ENCODE measurements at places on chromosomes 11 and 22.

DNA sequence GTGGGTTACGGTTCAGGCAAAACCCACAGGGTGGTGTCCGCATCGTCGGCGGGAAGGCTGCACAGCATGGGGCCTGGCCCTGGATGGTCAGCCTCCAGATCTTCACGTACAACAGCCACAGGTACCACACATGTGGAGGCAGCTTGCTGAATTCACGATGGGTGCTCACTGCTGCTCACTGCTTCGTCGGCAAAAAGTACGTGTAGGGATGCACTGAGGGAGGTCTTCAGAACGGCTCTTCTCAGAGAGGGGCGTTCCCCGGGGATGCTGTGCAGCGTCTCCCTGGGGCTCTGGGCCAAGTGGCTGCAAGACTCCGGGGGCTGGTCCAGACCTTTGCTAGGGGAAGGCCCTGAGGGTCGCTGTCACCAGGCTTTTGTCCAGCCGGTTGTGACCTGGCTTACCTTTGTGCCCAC, 1.3 kb downstream of the ACR start:
- DNase-seq = no peak

GRCh38 chr22:46063846-46064227, 86.5 kb upstream of the PPARA start:
- DNase-seq = no peak

GRCh38 chr11:129414144-129414872, 38.7 kb downstream of the BARX2 start:
- no peak for DNase-seq

GRCh38 chr11:130531061-130531460, 82.6 kb downstream of the ADAMTS15 start:
- DNase-seq = no peak

DNA sequence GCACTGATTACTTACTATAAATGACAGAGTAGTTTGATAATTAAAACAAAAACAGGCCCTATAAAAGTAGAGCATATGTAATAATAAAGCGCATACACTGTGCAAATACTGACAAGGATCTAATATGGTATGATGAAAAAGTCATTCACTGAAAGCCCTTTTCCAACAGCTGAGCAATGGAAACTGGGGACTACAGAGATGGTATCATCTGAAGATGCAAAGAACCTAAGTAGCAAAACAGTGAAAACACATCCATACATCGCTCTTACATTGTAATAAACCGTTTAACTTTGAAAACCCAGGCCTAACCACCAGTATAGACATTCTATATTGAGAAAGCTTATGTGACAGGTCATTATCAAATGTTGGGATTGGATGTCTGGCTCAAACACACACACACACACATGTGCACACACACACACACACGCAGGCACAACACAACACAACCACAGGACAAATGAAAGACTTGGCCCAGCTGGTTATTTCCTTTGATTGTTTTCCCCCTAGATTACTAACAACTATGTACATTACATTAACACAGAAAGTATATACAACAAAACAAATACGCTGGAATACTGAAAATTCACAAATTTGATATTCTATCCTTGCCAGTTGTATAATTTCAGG, 119.5 kb downstream of the APOL5 start:
- no peak for DNase-seq

DNA sequence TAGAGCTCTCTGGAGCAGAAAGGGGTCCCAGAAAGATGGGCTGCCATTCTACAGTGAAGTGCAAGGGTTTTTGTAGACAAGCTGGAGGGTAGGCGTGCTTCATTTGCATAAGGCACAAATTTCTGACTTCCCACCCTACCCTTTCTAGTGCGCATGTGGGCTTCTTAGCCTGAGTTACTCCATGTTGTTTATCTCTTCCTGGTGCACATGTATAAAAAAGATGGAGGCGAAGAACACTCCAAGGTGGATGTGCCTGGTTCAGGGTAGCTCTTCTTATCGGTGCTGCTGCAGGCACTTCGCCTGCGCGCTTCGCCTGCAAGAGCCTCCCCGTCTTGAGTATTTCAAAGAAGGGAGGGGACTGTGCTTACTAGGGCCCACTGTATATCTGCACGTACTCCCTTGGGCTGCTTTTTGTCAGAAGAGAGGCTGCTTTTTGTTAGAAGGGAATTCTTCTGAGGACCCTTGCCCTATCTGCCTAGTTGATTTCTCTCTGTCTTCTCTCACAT, 1047.3 kb upstream of the CNTN5 start:
- DNase-seq = no peak

DNA sequence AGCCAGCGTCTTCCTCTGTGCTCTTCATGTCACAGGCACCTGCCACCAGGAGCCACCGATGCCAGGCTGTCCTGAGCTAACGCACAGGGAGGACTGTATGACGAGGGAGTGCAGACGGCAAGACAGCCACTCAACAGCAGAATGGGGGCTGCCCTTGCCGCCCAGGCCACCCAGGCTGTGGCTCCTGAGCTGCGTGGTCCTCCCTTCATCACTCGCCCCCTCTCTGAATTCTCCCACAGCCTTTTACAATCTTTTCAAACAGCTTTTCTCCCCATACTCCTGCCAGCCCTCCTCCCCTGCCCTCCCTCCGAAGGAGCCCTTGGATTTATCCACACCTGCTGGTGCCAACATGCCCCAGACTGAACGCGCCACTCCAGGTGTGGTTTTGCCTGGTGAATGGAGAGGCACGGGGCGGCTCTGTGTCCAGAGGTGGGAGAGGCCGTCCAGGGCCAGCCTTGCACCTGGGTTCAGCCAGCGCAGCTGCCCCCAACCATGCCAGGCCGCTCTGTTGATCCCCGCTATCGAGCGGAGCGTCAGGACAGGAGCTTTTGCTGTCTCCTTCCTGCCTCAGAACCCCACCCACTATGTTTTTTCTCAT, 22.0 kb downstream of the OVOL1 start:
- no peak for DNase-seq

DNA sequence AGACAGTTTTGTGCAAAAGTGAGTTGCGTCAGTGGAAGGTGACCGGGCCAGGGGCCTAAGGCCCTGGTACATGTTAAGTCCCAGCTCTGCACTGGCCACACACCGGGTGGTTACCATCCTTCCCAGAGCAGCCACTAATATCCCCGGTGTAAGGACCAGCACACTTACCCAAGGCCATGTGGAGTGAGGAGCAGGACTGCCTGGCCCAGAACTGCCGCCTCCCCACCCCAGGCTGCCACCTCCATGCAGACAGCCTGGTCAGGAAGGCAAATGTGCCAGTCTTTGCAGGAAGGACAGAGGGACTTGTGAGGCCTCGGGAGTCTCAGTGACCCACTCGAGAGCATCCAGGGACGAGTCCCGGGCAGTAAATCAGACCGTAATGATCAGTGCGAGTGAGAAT, 102.9 kb downstream of the MORC2 start:
- DNase-seq = no peak

- DNase-seq = no peak
Observed at GRCh38 chr11:96680211-96681018, 290.6 kb downstream of the JRKL start.

DNA sequence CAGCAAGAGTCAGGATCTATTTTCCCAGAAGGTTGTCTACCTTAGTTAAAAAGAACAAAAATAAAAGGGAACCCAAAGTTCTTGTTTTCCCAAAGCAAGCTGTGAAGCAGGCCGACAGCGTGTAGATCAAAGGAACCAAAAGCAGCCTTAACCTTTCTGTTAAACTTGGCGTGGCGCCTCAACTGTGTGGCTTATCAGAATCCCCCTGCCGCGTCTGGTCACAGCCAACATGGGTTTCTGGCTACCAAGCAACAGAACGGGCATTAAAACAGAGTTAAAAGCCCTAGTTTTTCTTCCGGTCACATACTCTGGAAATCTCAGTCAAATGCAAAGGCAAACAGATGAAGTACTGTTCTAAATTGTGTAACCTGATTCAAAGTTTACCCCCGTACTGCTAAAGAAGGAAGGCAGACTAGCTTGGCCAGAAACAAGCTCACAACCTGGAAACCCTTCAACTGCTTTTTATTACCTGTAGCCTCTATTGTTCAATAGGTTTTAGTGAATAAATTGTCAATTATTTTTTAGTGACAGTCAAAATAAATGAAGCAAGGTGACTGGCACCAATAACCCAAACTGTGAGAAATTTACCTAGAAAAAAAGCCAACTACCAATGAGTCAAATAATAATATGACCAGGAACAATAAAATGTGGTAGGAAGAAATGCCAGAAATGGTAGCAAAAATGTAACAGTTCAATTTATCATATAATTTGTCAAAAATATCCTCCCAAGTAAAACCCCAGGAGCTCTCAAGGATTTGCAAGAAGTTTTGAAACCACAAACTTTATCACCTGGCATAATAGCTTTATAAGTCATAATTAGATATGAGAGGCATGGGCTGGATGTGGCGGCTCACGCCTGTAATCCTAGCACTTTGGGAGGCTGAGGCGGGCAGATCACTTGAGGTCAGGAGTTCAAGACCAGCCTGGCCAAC, 21.4 kb downstream of the CHKA start:
- DNase-seq = peak; percentile 21

DNA sequence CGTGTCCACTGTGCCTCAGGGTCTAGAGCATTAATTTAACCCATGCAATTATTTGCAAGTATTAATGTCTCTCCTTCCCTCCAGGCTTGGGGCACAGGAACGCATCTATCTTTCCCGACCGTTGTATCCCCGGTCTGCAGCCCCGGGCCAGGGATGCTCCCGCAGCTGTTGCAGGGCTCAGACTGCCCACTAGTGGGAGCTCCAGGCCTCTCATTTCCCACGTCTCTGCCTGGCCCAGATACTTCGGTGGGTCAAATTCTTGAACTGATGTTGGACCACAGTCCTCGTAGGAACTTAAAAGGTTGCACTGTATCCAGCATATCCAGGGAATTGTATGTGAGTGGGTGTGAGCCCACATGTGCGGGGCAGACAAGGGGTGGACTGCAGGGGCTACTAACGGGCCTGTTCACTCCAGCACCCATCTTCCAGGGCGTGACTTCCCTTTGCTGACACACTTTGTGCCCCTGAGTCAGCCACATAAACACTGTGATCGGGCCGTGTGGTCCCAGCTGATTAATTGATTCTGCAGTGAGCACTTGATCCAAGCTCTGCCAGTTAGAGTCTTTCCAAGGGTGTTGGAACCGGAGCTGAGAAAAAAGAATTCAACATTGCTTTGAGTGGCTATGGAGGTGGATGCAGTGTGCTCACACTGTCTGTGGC, 451.3 kb downstream of the TBC1D22A start:
- peak; percentile 22 for DNase-seq

- no peak for DNase-seq
Observed at GRCh38 chr11:128415539-128415938, 171.8 kb downstream of the ETS1 start.

- DNase-seq = no peak
Observed at GRCh38 chr22:25827415-25827814, 85.4 kb downstream of the MYO18B start.

DNA sequence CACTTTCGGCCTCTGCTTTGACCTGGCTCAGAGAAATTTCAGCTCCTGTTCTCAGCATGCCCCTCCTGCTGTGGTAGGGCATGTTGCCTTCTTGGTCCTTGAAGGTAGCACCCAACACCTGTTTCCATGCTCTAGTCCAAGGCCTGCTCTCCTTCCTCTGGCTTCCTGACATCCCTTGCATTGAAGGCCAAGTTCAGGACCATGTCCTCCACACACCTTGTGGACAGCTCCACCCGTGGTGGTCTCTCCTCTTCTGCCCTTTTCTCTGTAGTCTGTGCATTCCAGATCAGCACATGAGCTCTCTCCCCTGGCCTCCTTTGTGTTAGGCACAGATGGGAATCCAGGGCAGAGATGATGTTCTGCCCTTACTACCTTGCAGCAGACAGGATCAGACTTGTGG, 225.3 kb downstream of the ADAMTS15 start:
- no peak for DNase-seq

GRCh38 chr11:66848671-66849500, 5.6 kb downstream of the RCE1 start:
- no peak for DNase-seq

- no peak for DNase-seq
Observed at GRCh38 chr22:36107436-36107835, 53.1 kb downstream of the APOL3 start.

GRCh38 chr11:33747979-33748378, 11.8 kb upstream of the CD59 start:
- no peak for DNase-seq

DNA sequence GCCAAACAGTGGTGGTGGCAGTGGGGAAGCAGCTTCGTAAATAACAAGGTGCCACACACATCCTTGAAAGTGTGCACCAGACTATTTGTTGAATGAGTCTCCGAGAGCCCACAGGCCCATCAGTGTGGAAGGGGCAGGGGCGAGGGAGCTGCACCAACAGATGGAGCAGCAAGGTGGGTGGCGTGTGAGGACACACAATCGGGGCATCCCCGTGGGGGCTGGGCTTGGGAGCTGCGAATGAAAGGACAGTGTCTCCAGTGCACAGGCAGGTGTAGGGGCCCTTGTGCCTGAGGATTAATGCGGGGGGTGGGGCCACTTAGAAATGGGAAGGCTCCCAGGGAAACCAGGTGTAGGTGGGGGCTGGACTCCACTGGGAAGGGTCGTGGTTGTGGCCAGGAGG, 2.8 kb downstream of the NRXN2 start:
- DNase-seq = no peak

DNA sequence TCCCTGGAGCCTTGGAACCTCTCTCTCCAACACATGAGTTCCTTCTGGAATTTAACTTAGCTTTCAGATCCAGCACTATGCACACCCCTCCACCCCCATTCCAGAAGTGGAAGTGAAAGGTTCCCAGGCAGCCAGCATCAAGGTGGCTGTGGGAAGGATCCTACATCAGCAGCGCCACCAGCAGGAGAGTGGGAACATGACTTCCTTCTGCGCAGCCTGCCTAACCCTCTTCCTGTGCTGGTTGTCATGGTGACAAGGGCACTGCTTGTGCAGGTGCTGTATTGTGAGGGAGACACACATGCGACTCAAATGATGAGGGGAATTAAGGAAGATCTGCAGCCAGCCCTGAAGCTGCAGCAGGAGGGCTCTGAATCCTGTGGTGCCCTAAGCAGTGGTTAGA, 904.5 kb upstream of the API5 start:
- no peak for DNase-seq

GRCh38 chr11:108591893-108592292, 1.7 kb downstream of the EXPH5 start:
- no peak for DNase-seq

GRCh38 chr11:130070109-130070845, 583 bp downstream of the APLP2 start:
- DNase-seq = peak; percentile 54

DNA sequence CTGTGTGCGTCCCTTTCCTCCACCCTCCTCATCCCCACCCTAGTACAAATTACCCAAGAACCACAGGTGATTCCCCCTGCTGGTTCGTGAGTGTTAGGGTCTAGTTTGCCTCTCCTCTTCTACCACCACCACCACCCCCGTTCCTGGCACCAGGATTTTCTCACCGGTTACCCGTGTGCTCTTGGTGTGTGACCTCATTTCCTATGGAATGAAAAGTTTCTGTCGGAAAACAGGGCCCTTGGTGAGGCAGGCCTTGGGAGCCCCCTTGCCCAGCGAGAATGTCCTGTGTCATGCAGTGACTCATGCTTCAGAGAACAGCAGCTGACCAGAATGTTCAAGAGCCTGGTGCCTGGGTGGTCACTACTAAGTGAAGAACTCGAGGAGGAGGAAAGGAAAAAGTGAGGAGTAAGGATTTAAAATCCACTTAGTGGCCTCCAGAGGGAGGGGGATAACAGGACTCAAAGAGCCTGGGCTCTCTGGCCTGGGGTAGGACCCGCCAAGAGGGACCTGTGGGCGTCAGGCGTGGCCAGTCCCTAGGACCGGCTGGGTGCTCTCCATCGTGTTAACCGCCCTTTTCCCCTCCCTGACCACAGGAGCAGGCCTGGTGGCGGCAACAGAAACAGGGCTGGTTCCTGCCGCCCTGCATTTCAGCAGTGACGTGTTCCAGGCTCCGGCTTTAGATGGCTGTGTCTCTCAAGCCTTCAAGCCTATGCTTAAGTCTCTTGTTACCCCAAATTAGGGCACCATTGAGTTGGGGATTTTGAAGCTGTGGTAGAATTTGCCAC, 30.2 kb downstream of the C22orf31 start:
- no peak for DNase-seq

All from naive thymus-derived CD8-positive, alpha-beta T cell (primary cell).